Kidney (tissue), 22 donors: ENCODE measurements at places on chromosomes 7 and 10. TPM values are rescaled to one million over a fixed set of nuclear protein-coding genes. Genes with fewer than 3 reads are reported as not detected.

Gene CNTNAP2
- 0.13 TPM for total RNA-seq

- H3K27ac ChIP-seq = no peak overlapping the region
- no peak overlapping the region for H3K4me3 ChIP-seq
- no peak for DNase-seq
- no peaks in the 10 kb centered on the region for H3K4me1 ChIP-seq
- no peaks in the 10 kb centered on the region for H3K27me3 ChIP-seq
These were observed 629.4 kb downstream of the GALNT17 start for GRCh38 chr7:71761336-71761735.

Gene RBP3
- not detected for total RNA-seq

- H3K4me3 ChIP-seq = no peak overlapping the region
- no peak overlapping the region for H3K27ac ChIP-seq
- DNase-seq = no peak
- H3K27me3 ChIP-seq = no peaks in the 10 kb centered on the region
These were observed 409.1 kb upstream of the ANKRD30A start for GRCh38 chr10:36716291-36716690.

GRCh38 chr10:70536196-70536861 is 57.8 kb downstream of the PALD1 start:
- H3K4me3 ChIP-seq = no peak overlapping the region
- H3K4me1 ChIP-seq = no peaks in the 10 kb centered on the region
- H3K27ac ChIP-seq = no peak overlapping the region
- H3K36me3 ChIP-seq = no peaks in the 10 kb centered on the region

- DNase-seq = no peak
- H3K4me1 ChIP-seq = no peaks in the 10 kb centered on the region
- H3K4me3 ChIP-seq = no peak overlapping the region
- no peaks in the 10 kb centered on the region for H3K36me3 ChIP-seq
- H3K27me3 ChIP-seq = no peaks in the 10 kb centered on the region
These were observed 17.8 kb downstream of the MET start for GRCh38 chr7:116689790-116690259.

GRCh38 chr7:33108554-33109004 is 625 bp downstream of the RP9 start:
- no peaks in the 10 kb centered on the region for H3K27me3 ChIP-seq
- H3K27ac ChIP-seq = peak overlapping the region; percentile 67
- DNase-seq = peak; percentile 60
- H3K36me3 ChIP-seq = no peaks in the 10 kb centered on the region

DNA sequence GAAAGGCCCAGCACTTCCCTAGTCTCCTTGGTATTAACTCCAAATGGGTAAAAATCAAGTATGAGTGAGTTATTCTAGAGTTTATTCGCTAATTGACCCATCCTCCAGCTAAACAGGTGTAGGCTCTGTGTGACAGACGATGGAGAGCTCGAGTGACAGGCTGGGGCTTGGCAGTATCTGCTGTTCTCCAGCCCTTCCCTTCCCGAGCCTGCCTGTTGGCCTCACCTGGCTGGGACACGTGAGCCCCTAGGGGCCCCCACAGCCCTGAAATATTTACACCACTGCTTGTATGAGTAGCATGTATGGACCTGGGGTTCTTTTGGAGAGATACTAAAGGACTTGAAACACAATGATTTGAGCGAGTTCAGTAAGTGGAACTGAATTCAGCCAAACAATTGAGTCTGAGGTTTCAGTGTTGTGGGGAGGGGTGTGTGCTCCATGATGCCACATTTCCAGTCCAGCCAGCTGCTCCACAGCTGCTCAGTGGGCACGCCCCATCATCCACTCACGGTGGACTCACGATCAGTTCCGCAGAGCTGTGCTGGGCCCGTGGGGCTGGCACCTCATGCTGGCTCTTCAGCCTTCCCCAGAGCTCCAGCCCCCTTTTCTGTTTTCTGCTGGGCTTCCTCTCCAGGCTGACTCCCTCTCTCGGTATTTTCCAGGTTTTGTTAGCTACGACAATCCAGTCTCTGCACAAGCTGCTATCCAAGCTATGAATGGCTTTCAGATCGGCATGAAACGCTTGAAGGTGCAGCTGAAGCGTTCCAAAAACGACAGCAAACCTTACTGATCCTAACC is 283.0 kb downstream of the USP6NL start:
- no peaks in the 10 kb centered on the region for H3K4me1 ChIP-seq
- H3K4me3 ChIP-seq = no peak overlapping the region
- H3K27ac ChIP-seq = no peak overlapping the region
- no peak for DNase-seq

DNA sequence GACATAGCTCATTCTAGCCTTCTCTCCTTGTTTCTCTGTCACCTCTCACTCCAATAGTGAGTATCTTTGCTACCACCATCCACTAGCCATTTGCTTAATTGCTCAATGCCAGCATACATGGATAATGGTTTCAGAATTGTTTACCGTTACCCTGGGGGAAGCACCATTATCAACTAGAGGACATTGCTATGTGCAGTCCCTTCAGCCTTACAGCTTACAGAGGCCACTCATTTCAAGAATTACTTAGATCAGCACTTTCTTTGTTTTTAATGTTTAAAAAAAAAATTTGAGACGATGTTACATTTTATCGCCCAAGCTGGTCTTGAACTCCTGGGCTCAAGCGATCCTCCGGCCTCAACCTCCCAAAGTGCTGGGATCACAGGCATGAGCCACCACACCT is 14.8 kb upstream of the ORAI2 start:
- H3K4me1 ChIP-seq = peaks cover 4% of the 10 kb centered on the region
- DNase-seq = no peak
- no peak overlapping the region for H3K27ac ChIP-seq
- no peak overlapping the region for H3K4me3 ChIP-seq
- H3K36me3 ChIP-seq = peaks cover 30% of the 10 kb centered on the region

GRCh38 chr10:70509757-70510147 is 31.2 kb downstream of the PALD1 start:
- H3K27ac ChIP-seq = no peak overlapping the region
- H3K27me3 ChIP-seq = no peaks in the 10 kb centered on the region
- no peaks in the 10 kb centered on the region for H3K36me3 ChIP-seq
- no peak for DNase-seq
- no peak overlapping the region for H3K4me3 ChIP-seq
